ENCODE measurements at places on chromosomes 1 and 21.

DNA sequence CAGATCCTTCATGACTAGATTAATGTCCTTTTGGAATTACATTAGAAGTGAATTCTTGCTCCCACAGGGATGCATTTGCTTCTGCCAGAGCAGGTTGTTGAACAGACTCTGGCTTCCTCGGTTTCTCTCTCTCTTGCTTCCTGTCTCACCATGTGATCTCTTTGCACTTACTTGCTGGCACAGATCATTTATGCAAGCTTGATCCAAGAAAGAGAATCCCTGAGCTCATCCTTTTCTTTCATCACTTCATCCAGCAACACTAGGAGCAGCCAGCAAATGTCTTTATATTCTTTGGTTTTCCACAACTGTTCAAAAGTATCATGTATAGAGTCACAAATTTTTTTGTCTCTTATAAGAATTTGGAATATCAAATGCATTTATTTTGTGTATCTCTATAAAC lies 313.5 kb downstream of the ZNF326 start:
- DNase-seq: no peak

GRCh38 chr1:46523496-46524353 lies 27.7 kb downstream of the KNCN start:
- DNase-seq: peak; percentile 57

GRCh38 chr1:62727656-62728407 lies 39.6 kb upstream of the DOCK7 start:
- no peak for DNase-seq

DNA sequence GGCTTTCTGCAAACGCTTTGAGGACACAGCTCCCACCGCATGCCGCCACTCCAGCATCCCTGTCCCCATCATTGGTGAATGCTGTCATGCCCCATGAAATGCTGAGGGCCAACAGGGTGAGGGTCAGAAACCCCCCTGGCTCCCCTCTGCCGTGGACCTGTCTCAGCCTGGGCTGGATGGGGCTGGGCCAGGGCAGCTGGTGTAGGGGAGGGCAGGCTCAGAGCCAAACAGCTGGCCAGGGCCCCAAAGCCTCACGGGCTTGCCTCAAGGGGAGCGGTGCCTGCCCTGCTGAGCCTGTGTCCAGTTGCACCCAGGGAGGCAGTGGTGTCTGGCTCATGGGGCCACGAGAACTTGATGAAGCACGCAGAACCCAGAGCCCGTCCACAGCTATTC lies 49.7 kb downstream of the S100B start:
- DNase-seq: no peak

- DNase-seq: peak; percentile 65
Observed at GRCh38 chr1:21782349-21782867, 541 bp downstream of the USP48 start.

DNA sequence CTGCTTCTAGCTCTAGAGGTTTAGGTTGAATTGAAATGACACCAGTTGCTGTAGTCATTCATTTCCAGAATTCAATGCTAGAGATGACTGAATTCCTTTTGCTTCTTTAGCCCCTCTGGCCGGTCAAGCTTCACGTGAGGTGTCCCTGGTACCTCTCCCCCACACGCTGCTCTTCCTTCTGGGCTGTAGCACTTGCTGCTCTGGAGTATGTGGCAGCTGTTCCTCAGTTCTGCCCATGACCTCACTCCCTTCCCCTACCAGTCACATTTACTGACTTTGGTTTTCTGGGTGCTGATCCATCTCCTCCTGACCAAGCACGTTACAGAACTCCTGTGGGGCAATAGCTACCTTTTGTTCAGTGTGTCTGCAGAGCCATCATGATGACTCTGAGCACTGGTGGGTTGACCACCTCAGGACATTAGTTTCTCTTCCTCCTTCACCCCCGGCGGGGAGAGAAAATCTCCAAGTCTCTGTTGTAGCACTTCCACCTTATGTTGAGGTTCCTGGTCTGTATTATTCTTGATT lies 128.1 kb downstream of the HHAT start:
- no peak for DNase-seq

- peak; percentile 39 for DNase-seq
Observed at GRCh38 chr1:107196973-107197562, 56.2 kb downstream of the NTNG1 start.

- no peak for DNase-seq
Observed at GRCh38 chr1:94326329-94326728, 88.9 kb upstream of the ARHGAP29 start.

DNA sequence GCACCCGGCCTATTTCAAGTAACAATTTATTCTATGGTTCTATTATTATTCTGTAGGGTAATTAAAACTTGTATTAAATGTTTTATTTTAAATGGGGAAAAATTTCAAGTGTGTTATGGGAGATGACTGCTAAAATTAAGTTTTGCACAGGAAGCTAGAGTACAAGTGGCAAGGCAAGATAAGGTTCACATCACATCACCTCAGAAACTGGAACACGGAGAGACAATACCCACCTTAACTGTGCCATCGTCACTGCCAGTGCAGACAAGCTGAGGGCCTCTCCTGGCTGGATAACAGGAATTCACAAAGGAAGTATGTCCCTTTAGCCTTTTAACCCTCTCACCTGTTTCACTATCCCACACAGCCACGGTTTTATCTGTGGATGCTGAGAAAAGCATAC lies 7.6 kb downstream of the SNRNP40 start:
- no peak for DNase-seq

- no peak for DNase-seq
Observed at GRCh38 chr1:81654147-81654546, 146.6 kb upstream of the ADGRL2 start.

GRCh38 chr1:3283849-3284248 lies 170.6 kb upstream of the ARHGEF16 start:
- DNase-seq: peak; percentile 69

- no peak for DNase-seq
Observed at GRCh38 chr1:66399888-66400529, 133.9 kb upstream of the SGIP1 start.

- DNase-seq: peak; percentile 5
Observed at GRCh38 chr21:45578811-45579381, 36.7 kb upstream of the SLC19A1 start.

- no peak for DNase-seq
Observed at GRCh38 chr1:198756470-198756869, 117.6 kb downstream of the PTPRC start.

DNA sequence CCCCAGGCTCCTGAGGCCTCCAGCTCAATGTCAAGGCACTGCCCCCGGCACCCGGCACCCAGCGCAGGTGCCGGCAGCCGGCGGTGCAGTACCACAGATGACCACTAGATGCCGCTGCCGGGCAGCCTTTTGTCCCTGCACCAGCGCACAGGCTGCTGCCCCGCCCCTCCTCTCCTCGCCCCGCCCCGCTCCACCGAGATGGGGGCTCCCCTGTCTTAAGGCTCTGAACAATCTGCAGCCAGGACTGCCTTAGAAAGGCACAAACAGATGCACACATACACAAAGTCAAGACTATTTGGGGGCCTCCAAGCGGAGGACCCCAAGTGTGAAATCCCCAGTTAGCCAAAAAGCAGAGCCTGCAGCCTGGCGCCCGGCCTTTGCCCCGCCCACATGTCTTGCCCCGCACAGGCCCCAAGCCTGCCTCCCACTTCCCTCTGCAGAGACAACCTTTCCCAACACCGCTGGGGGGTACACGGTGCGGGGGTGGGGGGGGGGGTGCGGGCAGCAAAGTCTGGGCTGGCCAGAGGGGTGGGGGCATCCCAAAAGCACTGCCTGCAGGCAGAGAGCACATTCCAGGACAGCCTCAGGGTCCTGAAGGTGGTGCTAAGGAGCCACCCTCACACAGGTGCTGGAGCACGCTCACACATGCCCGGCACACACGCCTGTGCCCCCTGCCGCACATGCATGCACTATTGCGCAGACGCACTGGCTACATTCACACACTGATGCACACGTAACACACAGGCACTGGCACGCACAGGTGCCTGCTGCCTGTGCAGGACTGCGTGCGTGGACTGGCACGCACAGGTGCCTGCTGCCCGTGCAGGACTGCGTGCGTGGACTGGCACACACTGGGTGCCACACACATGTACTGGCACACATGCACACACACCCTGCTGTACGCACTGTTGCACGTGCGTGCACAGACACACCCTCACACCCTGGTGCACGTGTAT lies 37.1 kb downstream of the ARHGEF16 start:
- peak; percentile 81 for DNase-seq

- DNase-seq: no peak
Observed at GRCh38 chr21:19328954-19329353, 925.4 kb upstream of the TMPRSS15 start.

- DNase-seq: no peak
Observed at GRCh38 chr1:246159279-246160227, 347.5 kb downstream of the SMYD3 start.

DNA sequence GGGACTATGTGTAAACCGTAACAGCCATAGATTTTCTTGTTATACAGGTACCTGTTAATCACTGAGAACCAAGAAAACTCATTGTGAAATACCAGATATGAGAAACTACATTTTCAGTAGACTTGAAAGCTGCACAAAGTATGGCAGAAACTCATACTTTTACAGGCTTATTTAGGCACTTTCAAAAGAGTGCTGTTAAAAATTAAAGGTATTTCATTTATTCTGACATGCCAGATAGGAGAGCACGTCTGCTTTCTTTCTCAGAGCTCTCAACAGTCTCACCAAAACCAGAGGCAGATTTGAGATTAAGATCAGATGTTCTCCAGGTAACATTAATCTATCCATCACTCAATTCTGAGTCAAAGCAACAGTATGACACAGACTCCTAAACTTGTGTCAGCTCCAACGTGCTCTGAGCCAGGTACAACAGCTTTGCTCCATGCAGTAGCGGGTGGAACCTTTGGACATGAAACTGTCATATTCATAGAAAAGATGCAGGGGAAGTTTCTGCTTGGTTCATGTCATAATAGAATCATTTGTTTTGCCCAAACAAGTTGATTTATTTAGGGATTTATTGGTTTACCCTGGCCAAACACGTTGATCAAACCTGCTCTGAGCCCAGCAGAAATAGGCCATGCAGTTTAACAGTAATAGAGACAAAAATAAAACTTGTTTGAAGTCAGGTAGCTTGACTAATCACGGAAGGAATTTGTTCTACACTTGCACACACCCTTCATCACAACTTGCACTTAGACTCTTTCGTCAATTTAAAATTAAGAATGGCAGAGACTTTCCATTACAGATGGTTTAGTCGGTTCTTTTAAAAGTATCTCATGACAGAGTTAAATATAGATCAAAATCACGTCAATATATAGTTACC lies 20.8 kb upstream of the TSNAX start:
- no peak for DNase-seq

GRCh38 chr1:226712742-226713419 lies 26.2 kb downstream of the ITPKB start:
- DNase-seq: no peak

DNA sequence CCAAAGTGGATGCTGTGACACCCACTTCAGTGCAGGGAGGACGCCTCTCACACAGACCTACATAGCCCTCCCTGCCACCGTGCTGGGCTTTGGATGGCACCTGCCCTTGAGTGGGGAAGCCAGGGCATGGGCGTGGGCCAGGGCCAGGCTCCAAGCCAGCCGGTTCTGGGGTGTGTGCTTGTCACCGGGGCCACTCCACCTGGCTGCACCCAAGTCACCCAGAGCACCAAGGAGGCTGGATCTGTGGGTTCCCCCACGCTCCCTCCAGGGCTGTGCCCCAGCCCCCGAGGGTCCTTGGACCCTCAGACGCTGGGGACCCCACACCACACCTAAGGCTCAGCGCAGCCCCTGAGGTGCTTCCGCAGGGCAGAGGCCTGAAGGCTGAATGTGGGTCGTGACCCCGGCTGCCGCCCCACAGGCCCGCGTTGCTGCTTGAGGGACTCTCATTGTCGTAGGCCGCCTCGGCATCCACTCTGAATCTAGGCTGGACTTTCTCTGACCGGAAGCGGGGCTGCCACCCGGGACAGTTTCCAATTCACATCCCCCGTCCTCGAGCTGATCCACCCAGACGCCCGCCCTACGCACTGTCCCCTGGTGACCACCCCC lies 1.5 kb downstream of the MXRA8 start:
- no peak for DNase-seq

DNA sequence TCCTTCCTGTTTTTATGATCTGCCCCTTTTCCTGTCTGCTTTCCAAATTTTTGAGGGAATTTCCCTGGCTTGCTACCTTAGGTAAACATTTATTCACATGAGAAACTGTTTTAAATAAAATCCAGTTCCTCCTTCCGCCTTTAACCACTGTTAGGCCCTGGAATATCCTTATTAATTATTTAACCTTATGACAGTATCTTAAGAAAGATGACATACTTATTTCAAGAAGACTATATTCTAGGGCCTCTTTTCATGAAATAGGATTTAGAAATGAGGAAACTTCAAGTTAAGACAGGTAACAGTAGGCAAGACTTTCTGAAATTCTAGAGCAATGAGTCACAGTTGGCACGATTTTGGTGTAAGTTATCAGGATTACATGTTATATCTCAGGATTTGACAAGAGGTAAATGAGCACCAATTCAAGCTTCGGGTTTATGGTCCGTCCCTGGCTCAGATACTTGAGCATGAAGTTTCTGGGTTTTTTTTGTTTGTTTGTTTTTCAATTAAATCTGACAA lies 2.0 kb upstream of the TNFSF18 start:
- DNase-seq: no peak

DNA sequence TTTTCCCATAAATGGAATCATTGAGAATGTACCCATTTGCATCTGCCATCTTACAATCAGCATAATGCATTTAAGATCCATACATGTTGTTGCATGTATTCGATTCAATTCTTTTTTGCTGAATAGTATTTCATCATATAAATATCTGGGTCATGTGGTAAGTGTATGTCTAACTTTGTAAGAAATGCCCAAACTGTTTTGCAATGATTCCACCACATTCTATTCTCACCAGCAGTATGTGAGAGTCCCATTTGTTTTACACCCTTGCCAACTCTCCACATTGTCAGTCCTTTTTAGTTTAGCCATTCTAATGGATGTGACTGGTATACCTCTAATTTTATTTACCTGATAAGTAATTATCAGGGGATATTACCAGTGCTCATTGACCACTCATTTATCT lies 115.8 kb upstream of the PBX1 start:
- no peak for DNase-seq

DNA sequence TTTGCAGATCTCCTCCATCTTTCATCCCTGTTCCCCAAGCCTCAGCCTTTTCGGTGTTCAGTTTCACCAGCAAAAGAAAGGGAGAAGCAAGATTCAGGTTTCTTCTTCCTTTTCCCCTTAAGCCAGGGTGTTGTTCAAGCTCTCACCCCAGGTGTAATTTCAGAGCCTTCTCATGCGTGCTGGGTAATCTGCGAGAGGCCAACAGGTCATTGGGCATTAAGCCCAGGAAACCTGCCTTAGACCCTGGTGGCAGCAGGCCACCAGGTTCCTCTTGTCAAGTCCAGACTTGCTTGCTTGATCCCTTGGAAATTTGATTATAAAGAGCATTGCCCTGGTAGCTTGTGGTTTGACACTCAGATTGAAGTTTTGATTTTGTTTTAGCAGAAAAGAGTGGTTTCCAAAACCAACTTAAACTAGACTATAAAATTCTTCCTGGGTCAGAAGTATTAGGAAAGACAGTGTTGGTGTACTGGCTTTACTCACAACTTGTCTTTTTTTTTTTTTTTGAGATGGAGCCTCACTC lies 6.9 kb downstream of the AKR1A1 start:
- DNase-seq: peak; percentile 85

GRCh38 chr1:39272027-39272797 lies 67.7 kb downstream of the MACF1 start:
- DNase-seq: no peak

Data from WERI-Rb-1 (cell line).